Muscle of leg (tissue), 16 donors: ENCODE measurements at places on chromosomes 5 and 9. TPM values are rescaled to one million over a fixed set of nuclear protein-coding genes. Genes with fewer than 3 reads are reported as not detected.

WNT8A gene
- not detected for polyA plus RNA-seq

DMRTA1 gene
- 0.05 TPM for polyA plus RNA-seq

RABGAP1 gene
- polyA plus RNA-seq: 30.9 TPM

CENPP gene
- polyA plus RNA-seq: 6.0 TPM

CCNO gene
- polyA plus RNA-seq: 0.12 TPM

SIT1 gene
- 0.21 TPM for polyA plus RNA-seq

PCSK5 gene
- polyA plus RNA-seq: 18.1 TPM

IL31RA gene
- polyA plus RNA-seq: 0.19 TPM

GMCL2 gene
- polyA plus RNA-seq: not detected

PCDHGA8 gene
- 0.68 TPM for polyA plus RNA-seq

FAM151B gene
- 3.1 TPM for polyA plus RNA-seq

DNA sequence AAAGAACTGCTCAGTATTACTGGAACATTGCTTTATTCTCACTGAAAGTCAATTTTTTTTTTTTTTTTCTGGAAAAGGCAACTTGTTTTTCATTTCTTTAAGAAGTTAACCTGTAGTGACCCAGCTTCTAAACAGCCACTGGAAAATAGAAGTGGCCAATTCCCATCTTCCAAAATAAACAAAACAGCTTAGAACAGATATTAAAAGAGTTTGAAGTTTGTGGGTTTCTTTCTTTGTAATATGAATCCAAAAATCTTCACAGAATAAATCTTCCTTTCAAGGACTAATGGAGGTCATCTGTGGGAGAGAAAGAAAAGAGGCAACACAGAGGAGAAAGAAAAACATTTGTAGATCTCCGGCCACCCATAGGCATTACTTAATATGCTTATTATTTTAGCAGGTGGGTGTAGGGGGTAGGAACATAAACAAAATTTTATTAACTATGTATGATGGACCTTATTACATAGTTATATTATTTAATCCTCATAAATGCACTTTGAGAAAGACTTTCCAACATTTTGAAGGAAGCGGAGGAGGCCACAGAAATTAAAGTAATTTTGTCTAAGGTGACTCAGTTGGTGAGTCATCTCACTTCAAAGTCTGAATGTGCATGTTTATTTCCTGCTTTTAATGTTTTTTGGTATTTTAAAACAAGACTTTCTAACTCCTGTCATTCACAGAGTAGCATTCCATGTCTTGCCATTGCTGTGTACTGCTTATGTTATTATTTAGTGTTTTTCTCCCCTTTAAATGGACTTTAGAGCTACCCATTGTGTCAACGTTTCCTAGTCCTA, 1791.8 kb upstream of the WWC1 start:
- DNase-seq: peak; percentile 14

DNA sequence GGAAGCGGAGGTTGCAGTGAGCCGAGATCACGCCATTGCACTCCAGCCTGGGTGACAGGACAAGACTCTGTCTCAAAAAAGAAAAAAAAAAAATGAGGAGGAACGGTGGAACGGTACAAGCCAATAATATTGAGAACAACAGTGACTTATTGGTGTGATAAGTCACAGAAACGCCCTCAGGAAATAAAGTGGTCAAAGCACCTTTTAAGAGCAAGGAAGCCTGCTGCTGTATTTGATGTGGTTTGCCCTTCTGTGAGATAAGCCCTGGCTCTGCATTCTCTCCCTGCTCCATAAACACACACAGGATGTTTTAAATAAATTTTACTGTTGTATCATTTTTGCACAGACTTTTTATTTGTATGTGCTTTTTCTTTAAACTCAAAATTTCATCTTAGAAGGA, 269.9 kb upstream of the MSX2 start:
- DNase-seq: no peak

GRCh38 chr9:12935714-12936113, 160.9 kb downstream of the LURAP1L start:
- DNase-seq: peak; percentile 80

GRCh38 chr5:140986117-140986521, 19.8 kb downstream of the PCDHAC2 start:
- peak; percentile 66 for DNase-seq

DNA sequence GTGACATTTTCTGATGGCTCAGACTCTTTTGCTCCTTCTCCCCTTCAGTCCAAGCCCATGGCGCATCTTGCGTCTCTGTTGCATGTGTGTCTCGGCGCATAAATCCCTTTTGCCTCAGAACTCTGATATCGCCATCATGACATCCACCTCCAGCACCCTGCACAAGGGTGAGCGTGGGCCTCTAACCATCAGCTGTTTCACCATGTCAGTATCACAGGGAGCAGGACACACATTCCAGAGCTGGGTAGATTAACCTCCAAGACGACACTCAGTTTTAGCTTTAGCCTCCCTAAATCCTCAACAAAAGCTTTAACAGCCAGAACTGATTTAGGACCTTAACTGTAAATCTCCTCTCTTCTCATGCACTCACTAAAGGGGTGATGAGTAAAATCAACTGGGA, 239.0 kb downstream of the EBF1 start:
- no peak for DNase-seq

DNA sequence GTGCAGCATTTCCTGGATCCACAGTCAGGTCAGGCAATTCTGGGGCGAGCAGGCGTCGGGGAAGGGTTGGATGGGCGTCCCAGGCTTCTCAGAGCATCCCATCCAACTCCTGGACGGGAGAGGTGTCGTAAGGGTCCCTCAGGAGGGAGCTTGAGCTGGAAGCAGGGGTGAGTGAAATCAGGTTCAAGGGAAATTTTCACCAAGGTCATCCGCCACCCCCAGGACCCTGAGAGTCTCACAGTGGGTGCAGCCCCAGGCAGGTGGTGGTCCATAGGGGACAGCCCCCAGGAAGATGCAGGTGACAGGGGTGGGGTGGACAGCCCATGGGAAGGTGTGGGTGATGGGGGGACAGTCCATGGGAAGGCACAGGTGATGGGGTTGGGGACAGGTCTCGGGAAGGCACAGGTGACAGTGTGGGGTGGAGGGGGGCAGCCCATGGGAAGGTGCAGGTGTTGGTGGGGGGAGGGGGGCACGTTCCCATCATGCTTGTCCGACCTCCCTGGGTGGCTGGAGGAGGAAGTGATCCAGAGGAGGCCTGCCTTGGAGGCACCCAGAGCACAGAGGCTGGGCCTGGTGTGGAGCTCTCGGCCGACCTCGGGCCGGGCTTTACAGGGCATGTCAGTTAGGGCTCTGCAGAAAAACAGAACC, 48.9 kb downstream of the AHRR start:
- DNase-seq: no peak

DNA sequence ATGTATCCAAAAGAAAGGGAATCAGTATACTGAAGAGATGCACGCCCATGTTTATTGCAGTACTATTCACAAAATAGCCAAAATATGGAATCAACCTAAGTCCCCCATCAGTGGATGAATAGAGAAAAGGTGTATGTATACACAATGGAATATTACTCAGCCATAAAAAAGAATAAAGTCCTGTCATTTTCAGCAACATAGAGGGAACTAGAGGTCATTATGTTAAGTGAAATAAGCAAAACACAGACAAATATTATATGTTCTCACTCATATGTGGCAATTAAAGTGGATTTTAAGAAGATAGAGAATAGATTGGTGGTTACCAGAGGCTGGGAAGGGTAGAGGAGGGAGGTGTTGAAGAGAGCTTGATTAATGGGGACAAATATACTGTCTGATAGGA, 88.6 kb downstream of the NIPBL start:
- DNase-seq: no peak

GRCh38 chr9:127927988-127928675, 2.4 kb downstream of the PIP5KL1 start:
- DNase-seq: no peak

DNA sequence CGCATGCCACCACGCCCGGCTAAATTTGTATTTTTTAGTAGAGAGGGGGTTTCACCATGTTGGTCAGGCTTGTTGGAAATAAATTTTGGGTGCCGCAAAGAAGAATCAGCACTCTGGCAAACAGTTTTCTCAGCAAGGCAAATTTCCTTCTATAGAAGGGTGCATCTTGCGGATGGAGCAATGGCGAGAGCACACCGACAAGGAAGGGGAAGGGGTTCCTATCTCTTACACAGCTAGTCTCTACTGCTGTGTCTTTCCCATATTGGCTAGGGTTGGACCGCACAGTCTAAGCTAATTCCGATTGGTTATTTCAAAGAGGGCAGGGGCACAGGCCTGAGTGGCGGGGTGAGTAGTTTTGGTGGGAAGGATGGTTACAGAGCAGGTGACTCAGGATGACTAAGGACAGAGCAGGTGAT, 707 bp downstream of the GTF3C5 start:
- DNase-seq: no peak

DNA sequence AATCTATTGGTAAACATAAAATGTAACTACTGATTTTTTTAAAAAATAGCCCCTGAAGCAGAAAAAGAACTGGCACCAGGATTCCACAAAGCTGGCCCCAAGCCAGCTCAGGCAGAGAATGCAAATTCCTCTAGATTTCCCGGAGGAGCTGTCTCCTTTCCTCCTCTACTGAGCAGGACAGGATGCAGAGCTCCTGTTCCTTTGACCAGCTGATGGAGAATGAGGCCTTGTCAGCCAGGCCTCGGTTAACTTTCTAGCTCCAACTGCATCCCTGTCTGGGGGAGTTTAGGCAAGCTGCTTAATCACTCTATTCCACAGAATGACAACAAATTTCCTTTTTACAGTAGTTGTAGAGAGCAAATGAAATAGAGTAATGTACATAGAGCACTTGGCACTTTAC, 155.5 kb downstream of the GNAQ start:
- peak; percentile 50 for DNase-seq

DNA sequence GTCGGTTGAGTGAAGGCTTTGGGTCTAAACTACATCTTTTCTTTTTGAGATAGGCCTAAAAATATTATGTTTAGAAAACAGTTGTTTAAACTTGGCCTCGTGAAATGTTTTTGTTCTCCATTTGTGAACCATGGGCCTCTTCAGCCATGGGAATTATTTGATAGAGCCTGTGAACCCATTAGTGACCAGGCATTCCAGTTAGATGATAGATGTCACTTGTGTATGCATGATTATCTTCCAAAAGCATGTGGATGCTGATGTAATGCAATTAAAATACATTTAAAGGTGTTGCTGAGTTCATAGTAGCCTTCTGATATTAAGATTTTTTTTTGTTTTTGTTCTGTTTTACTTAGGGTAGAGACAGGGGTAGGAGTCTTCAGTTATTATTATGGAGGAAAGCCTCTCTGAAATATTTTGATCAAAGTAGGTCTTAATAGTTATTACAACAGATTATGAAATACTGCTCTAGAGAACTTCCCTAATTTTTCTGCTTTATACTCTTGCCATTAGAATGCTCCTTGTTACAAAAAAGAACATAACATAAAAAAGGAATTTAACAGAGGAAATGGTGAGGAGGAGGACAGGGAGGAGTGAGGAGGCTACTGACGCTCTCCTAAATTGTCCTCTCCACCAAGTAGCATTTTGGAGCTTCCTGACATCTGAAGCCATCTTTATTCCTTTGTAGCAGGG, 32.9 kb downstream of the CPEB4 start:
- DNase-seq: no peak

GRCh38 chr9:115262477-115262876, 144.5 kb upstream of the TNC start:
- DNase-seq: peak; percentile 75

DNA sequence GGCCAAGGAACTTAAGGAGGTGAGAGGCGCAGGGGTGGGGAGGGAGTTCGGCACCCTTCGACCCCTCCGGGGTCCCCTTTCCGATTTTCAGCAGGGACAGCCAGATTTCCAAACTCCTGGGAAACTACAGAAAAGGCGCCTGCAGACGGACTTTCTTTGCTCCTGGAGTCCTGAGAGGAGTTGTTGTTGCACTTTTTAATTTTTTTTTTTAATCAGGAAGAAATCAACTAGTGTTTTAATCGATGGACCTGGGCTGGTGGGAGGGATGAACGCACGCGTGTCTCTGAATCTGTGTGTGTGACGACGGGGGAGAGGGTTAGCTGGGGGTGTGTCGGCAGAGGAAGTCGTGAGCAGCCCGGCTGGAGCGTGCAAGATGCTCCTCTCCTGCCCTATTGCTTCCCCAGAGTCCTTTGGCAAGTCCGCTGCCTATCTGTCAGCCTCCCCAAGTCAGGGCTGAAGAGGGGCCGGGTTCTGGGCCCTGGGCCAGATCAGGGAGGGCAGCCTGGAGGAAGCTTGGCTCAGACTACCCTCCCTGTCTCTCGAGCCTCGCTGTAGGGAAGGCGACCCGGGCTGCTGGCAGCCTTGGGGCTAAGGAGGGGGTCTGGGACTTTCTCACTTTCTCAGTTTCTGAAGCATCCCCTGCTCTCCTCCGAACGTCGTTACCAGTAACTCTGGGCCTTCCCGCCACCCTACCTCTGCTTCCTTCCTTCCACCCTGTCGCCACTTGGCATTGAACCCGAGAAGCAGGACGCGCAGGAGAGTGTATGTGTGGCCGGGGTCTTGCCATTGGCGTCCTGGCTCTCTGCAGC, 731 bp downstream of the PRR16 start:
- peak; percentile 55 for DNase-seq

- peak; percentile 93 for DNase-seq
Observed at GRCh38 chr9:81394881-81395675, 294.3 kb downstream of the TLE1 start.

GRCh38 chr9:98430535-98431292, 175.3 kb upstream of the TBC1D2 start:
- peak; percentile 64 for DNase-seq

- DNase-seq: peak; percentile 92
Observed at GRCh38 chr5:32507738-32508434, 63.3 kb upstream of the ZFR start.

GRCh38 chr9:12955510-12956163, 180.8 kb downstream of the LURAP1L start:
- DNase-seq: no peak

DNA sequence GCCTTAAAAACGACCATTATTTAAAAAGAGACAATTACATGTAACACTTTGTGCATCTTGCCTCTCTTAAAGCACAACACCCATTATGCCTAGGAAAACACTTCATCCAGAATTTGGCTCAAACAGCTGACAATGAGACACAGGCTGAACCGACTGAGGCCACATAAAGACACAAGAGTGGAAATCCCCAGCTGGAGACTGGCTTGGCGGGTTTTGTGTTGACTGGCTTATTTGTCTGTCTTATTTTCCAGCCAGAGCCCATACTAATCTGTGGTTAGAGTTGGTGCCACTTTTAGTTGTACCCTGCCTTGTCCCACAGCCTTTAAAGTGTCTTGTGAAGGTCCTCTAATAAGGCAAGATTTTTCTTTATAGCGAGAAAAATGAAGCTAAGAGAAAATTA, 21.2 kb downstream of the TRIM14 start:
- no peak for DNase-seq

DNA sequence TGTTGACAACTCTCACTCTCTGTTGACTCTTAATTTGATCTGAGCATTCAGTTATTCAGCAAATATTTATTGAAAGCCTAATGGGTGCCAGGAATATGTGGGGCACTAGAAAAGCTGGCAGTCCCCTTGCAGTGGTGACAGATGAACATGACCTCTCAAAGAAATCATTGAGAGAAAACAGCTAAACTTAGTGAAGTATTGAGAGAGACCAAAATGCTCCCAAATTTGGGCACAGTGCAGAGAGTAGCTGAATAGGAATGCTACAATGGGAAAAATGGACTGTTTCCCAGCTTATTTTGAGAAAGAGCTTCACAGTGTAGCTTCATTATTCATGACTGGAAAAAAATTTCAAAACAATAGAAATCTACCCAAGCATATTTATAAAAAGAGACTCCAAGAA, 257.9 kb downstream of the SGCD start:
- peak; percentile 80 for DNase-seq

- no peak for DNase-seq
Observed at GRCh38 chr9:93612052-93612795, 35.8 kb downstream of the PHF2 start.

- peak; percentile 40 for DNase-seq
Observed at GRCh38 chr5:71974165-71974564, 133.1 kb upstream of the MAP1B start.
